ENCODE measurements at places on chromosomes 4 and X.
A peak's percentile ranks its signal among the peaks of the same experiment; 100 is the strongest.

GRCh38 chr4:2438822-2439718, 20.3 kb downstream of the CFAP99 start:
- no peak for DNase-seq

DNA sequence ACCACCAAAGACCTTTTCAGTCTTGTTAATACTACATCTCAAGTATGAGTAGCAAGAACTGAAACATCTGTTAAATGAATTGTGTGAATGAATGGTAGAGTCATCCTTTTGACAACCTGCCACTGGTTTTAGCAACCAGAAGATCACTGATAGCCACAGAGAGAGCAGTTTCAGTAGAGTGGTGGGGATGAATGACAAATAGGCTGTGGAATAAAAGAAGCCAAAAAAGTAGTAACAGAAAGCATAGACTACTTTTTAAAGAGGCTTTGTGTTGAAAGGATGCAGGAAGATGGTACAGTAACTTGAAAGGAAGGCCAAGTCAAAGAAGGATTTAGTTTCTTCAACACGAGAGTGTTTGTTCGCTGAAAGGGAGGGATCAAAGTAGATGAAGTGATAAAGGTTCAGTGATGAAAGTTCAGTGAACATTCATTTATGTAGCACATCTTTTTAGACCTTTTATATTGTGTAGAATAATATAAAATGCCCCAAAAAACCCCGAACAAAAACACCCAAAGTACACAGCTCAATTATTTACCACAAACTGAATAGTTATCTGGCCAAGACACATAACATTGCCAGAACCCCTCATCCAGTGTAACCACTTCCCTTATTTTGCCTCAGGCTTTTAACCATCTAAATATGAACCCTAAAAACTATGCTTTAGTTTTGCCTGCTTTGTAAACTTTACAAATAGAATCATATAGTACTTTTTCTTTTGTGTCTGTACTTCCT, 40.1 kb upstream of the EIF1AX start:
- DNase-seq, result no peak

DNA sequence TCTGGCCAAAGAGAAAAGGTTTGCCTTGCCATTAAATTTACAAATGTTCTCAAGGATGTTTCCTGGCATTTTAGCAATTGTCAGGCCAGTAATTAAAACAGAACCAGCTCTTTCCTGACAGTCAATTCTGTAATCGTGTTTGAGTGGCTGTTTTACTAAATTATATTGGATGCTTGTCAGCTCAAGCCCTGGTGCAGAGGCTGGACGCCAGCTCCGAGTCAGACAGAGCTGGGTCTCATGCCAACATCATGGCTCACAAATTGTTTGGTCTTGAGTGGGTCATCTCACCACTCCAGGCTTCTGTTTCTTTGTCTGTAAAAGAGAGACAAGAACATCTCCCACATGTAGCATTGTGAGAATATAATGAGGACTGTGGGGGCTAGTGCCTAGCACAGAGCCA, 190.3 kb upstream of the PSAPL1 start:
- peak; percentile 26 for DNase-seq

DNA sequence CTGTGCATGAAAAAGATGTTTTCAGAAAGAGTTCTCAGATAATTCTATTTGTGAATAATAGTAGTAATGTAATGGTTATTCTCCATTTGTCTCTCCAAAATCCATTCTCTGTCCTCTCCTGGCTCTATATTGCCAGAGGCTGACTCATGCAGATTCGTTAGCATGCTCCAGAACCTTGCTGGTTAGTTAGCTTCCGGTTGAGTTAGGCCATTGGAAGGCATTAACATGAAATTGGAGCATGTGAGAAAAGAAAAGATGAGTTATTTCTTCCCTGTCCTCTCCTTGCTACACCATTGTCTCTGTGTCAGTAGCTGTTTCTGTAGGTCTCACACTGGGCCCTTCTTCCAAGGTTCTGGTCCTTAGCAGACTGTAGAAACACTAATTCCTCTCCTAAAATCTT, 23.5 kb upstream of the PRDM8 start:
- no peak for DNase-seq

GRCh38 chr4:14744346-14744745, 257.9 kb upstream of the CPEB2 start:
- DNase-seq, result no peak
